ENCODE measurements at places on chromosomes 11 and 22.

GRCh38 chr11:115722711-115723110 is 218.5 kb upstream of the CADM1 start:
- no peaks in the 10 kb centered on the region for H3K36me3 ChIP-seq
- no peaks in the 10 kb centered on the region for H3K4me1 ChIP-seq
- DNase-seq: no peak
- H3K27ac ChIP-seq: no peak overlapping the region
- peaks cover 4% of the 10 kb centered on the region for H3K27me3 ChIP-seq

- no peaks in the 10 kb centered on the region for H3K27me3 ChIP-seq
- no peaks in the 10 kb centered on the region for H3K36me3 ChIP-seq
- H3K27ac ChIP-seq: no peak overlapping the region
- no peak for DNase-seq
- peaks cover 14% of the 10 kb centered on the region for H3K4me1 ChIP-seq
These were observed 21.1 kb downstream of the MACROD1 start for GRCh38 chr11:64144587-64145472.

GRCh38 chr11:82771781-82772180 is 38.1 kb upstream of the FAM181B start:
- no peak overlapping the region for H3K27ac ChIP-seq
- H3K4me3 ChIP-seq: no peak overlapping the region
- H3K36me3 ChIP-seq: no peaks in the 10 kb centered on the region
- H3K4me1 ChIP-seq: no peaks in the 10 kb centered on the region
- no peaks in the 10 kb centered on the region for H3K27me3 ChIP-seq

GRCh38 chr22:32579529-32580220 is 105.1 kb downstream of the FBXO7 start:
- peaks cover 19% of the 10 kb centered on the region for H3K4me1 ChIP-seq
- H3K27me3 ChIP-seq: no peaks in the 10 kb centered on the region

DNA sequence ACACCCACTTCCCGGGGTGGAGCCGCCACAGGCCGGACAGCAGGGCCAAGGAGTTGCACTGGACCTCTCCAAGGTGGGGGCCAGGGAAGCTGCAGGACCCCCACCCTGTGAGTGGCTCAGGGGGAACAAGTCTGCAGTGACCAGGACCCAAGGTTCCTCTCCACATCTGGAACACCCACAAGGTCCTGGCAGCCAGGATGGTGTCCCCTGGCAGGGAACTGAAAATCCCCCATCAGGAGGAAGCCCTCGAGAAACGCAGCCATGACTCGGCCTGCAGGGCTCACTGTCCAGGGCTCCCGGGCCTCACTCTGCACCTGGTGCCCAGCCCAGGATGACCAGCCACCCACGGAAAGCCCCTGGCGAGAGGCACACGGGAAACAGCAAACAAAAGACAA is 11.5 kb downstream of the RNH1 start:
- H3K4me1 ChIP-seq: no peaks in the 10 kb centered on the region
- no peak overlapping the region for H3K4me3 ChIP-seq
- DNase-seq: no peak
- H3K27ac ChIP-seq: no peak overlapping the region

GRCh38 chr22:48900327-48900597 is 927.4 kb downstream of the BRD1 start:
- DNase-seq: no peak
- H3K36me3 ChIP-seq: no peaks in the 10 kb centered on the region
- H3K4me3 ChIP-seq: no peak overlapping the region
- peaks cover 23% of the 10 kb centered on the region for H3K27me3 ChIP-seq

DNA sequence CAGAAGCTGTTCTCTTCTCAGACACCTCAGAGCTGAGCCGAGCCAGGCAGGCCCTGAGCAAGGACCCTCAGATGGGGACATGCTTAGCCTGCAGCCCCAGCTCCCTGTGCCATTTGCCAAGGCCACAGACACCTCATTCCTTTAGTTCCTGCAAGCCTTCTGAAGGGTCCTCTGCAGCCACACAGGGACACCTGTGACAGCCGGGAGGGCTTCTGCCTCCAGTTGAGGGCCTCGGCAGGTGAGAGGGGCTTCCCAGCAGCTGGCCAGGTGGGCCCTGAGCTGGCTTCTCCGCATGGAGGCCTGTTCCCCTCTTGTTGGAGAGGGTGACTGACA is 18.2 kb downstream of the INCENP start:
- peak; percentile 50 for DNase-seq
- H3K36me3 ChIP-seq: peaks cover 67% of the 10 kb centered on the region
- no peak overlapping the region for H3K27ac ChIP-seq
- H3K27me3 ChIP-seq: no peaks in the 10 kb centered on the region
- H3K4me3 ChIP-seq: no peak overlapping the region
- H3K4me1 ChIP-seq: peaks cover 16% of the 10 kb centered on the region

DNA sequence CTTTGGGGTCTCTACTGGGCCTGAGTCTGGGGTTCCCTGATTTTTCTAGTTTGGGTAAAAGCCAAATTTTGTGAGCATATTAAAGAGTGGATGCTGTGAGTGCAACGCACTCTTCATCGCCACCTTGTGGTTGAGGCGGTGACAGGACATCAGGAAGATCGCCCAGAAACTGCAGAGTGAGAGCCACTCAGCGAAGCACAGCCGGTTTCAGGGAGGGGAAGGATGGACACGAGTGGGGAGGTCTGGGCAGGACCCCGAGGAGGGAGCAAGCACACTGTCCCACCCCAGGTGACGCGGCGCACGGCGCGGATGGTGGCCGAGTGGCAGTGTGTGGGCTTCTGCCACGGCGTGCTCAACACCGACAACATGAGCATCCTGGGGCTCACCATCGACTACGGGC is 9.1 kb downstream of the SELENOO start:
- H3K36me3 ChIP-seq: peaks cover 63% of the 10 kb centered on the region
- no peak for DNase-seq
- H3K4me1 ChIP-seq: peaks cover 14% of the 10 kb centered on the region

DNA sequence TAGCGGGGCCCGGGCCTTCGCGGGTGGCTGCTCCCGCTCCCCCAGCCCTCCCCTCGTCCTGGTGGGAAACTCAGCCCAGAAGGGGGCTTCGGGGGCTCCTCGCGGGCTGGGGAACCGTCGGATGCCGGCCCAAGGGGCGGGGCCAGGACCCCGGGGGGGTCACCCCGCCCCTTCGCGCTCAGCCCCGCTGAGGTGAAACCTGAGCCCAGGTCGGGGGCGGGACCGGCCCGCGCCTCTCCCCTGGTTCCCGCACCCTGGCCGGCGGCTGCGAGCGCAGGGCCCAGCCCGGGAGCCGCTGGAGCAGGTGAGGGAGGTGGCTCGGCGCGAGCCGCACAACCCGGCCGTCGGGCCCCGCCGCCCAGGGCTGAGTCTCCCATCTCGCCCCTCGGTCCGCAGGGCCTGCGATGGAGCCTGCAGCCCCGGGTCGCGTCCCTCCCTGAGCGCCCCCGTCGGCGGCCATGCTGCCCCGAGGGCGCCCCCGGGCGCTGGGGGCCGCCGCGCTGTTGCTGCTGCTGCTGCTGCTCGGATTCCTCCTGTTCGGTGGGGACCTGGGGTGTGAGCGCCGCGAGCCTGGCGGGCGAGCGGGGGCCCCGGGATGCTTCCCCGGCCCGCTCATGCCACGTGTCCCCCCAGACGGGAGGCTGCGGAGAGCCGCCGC is at the start of gene LARGE2:
Gene LARGE2, plus strand, starts transcription at position 232 of the 658 bp plus-strand sequence. Its CDS starts 227 bp downstream, at position 459.
- H3K36me3 ChIP-seq: no peaks in the 10 kb centered on the region
- DNase-seq: peak; percentile 76
- peak within 1 kb of the TSS; percentile 71 for H3K27ac ChIP-seq
- H3K27me3 ChIP-seq: peaks cover 15% of the 10 kb centered on the region
- H3K4me1 ChIP-seq: peaks cover 45% of the 10 kb centered on the region
- H3K4me3 ChIP-seq: peak within 1 kb of the TSS; percentile 57

DNA sequence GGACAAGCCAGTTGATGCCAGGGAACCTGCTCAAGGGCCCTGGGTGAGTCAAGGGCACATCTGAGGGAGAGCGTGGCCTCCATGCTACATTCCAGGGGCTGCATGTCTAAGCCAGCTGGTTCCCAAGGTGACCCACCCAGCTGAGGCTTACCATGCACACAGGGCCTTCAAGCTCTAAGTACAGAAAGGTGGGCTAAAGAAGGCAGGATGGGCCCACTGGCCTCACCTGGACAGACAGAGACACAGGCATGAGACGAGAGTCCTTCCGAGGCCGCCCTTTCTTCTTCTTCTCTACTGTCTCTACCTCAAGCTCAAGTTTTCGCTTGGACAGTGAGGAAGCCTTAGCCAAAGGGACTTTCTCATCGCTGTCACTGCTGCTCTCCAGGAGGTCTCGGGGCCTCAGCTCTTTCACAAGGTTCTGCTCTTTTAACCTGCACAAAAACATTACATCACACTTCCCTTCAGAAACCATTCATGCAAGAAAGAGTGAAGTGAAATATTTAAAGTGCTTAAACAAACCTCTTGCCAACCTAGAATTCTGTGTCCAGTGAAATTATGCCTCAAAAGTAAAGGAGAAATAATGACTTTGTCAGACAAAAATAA is 69.9 kb downstream of the HIRA start:
- H3K27me3 ChIP-seq: no peaks in the 10 kb centered on the region
- peaks cover 90% of the 10 kb centered on the region for H3K36me3 ChIP-seq
- no peak for DNase-seq
- H3K27ac ChIP-seq: no peak overlapping the region
- H3K4me1 ChIP-seq: no peaks in the 10 kb centered on the region
- no peak overlapping the region for H3K4me3 ChIP-seq

Data from suprapubic skin (tissue), 4 donors.